ENCODE measurements at places on chromosomes 2 and 18. TPM values are rescaled to one million over a fixed set of nuclear protein-coding genes. Genes with fewer than 3 reads are reported as not detected.

The RAB6C gene
- total RNA-seq: not detected

The KCNE4 gene
- 0.35 TPM for total RNA-seq

The HOXD13 gene
- total RNA-seq: not detected

The CCDC74A gene
- total RNA-seq: 12.1 TPM

The CNDP2 gene
- 113 TPM for total RNA-seq

The TRIP12 gene
- 85.0 TPM for total RNA-seq

The CAVIN2 gene
- total RNA-seq: 4.9 TPM

The PLGLB1 gene
- total RNA-seq: not detected

The BOLL gene
- not detected for total RNA-seq

The UNC80 gene
- not detected for total RNA-seq

The SAG gene
- total RNA-seq: not detected

All from airway epithelial cell (primary cell).